ENCODE measurements at places on chromosomes 2 and 18.

- DNase-seq, result peak; percentile 5
Observed at GRCh38 chr2:114068438-114068837, 178.5 kb downstream of the ACTR3 start.

DNA sequence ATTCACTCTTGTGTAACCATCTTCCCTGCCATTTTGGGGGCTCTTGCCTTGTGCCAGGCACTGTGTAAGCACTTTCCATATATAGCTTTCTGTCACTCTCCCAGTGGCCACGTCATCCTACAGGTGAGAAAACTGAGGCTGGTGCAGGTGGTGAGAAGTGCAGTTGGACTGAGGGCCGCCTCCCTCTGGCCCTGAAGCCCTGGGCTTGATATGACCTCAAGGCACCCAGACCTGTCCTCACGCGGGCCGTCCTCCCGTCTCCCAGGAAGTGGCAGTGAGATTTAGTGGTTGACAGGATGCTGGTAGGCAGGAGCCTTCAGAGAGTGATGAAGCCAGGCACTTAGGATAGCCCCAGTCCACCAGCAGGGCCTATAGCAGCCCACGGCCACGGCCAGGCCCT lies 30.5 kb downstream of the MAL start:
- no peak for DNase-seq

DNA sequence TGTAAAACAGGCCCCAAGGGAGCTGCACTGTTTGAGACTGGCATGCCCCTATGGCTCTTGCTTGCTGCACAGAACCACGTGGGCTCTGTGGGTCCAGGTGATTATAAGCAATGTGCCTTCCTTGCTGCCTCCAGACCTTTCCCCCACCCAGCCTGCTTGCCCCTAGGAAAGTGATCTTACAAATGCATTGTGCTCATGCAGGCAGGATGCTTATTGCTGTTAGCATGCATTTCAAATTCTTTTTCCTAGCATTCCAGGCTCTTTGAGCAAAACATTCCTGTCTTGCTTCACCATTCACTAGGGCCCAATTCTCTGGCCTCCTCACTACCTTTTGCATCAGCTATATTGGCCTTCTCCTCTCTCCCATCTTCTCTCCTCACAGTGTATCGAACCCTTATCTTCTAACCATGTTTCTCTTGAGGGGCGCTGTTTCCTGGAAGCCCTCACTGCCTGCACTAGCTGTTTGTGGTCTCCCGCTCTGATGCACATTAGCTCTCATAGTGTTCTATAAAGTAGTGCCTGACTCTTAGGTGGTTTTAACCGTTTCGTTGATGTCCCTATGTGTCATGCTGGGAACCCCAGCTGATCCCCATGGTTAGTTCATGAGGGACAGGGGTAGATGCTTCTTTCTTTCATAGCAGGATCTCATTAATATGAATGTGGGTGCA lies 152.9 kb upstream of the EPAS1 start:
- DNase-seq, result no peak

GRCh38 chr18:29653671-29654215 lies 1388.8 kb downstream of the DSC3 start:
- DNase-seq, result no peak

GRCh38 chr18:5318061-5318700 lies 22.7 kb upstream of the ZBTB14 start:
- DNase-seq, result no peak

- DNase-seq, result peak; percentile 84
Observed at GRCh38 chr2:98507891-98508708, 63.4 kb downstream of the INPP4A start.

- DNase-seq, result no peak
Observed at GRCh38 chr18:62682371-62682770, 33.0 kb upstream of the PHLPP1 start.

DNA sequence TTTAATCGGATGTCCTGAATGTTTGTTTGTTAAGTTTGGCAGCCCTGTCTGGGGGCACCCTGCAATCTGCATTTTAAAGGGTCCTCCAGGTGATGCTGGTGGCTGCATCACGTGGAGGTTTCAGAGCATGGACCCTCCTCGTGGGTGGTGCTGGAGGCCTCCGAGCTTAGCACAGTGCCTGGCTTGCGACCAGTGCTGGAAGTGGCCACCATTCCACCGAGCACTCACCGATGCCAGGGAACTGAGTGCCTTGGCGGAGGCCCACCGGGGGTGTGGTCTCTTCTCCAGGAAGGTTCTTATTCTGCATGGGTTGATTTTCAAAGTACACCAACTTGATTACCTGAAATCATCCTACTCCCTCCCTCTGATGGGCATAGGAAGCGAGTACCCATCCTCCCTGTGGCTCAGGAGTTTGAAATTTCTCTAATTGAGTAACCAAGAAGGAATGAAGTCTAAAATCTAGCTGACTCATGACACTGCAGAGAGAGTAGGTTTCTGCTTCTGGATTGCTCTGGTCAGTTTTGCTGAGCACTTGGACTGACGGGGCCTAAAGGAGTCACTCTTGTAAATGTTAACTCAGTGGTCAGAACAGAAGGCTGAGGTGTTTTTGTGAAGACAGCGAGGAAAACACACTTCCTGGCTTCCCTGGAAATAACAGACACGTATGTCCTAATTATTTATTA lies 58.1 kb upstream of the SLC66A3 start:
- no peak for DNase-seq

DNA sequence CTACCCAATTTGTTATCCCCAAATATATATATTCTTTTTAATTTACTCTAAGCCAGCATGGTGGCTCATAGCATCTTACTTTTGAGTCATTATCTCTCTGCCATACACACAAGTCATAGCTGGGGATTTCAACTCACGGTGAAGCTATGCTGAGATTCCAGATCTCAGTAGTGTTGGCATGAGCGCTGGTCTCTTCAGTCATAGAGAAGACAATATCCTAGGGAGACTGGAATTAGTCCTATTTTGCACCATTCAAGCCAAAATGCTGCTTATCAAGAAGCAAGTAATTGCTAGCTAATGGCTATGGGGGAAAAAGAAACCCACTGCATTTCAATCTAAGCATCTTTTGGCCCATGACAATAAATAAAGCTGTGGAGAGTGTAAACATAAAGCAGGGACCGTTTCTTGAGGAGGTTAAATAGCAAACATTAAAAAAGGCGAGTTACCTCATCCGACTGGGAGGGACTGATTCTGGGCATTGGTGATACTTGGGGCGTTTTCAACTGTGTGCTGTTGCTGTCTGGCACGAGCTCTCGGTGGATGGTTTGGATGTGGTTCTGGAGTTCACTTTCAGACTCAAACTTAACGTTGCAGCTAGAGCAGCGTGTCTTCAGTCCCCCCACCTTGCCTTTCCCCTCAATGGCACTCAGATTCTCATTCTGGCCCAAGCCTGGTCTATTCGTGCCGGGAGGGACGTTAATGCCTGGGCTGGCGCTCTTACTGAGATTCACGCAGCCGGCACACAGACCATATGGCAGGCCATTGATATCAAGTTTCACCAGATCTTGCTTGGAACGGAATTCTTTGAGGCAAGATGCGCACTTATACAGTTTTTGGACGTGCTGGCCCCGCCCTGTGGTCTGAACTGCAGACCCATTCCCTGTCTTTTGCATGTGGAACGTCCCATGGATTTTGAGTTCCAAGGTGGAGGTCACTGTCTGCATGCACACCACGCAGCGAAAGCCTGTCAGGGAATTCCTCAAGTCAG lies 127.8 kb downstream of the ZNF521 start:
- DNase-seq, result no peak

GRCh38 chr2:38353402-38353801 lies 23.7 kb downstream of the ATL2 start:
- no peak for DNase-seq

GRCh38 chr2:120303177-120303576 lies 42.8 kb upstream of the INHBB start:
- no peak for DNase-seq

- peak; percentile 72 for DNase-seq
Observed at GRCh38 chr2:130808482-130809268, 28.0 kb upstream of the ARHGEF4 start.

DNA sequence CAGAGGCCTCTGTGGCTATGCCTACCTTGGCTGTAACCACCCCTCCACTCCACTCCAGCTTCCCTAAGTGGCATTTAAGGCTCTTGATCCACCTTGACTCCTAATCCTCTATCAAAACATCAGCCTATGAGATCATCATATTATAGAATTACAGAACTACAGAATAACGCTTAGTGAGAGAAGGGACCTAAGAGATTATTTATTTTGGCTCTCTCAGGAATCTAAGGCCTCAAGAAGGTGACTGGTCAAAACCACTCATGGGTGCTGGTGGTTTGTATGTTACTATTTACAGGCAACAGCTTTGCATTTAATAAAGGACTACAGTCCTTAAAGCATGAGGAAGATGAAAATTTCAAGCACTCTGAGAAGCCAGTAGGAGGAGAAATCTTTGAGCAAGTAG lies 118.8 kb downstream of the FSHR start:
- DNase-seq, result no peak

DNA sequence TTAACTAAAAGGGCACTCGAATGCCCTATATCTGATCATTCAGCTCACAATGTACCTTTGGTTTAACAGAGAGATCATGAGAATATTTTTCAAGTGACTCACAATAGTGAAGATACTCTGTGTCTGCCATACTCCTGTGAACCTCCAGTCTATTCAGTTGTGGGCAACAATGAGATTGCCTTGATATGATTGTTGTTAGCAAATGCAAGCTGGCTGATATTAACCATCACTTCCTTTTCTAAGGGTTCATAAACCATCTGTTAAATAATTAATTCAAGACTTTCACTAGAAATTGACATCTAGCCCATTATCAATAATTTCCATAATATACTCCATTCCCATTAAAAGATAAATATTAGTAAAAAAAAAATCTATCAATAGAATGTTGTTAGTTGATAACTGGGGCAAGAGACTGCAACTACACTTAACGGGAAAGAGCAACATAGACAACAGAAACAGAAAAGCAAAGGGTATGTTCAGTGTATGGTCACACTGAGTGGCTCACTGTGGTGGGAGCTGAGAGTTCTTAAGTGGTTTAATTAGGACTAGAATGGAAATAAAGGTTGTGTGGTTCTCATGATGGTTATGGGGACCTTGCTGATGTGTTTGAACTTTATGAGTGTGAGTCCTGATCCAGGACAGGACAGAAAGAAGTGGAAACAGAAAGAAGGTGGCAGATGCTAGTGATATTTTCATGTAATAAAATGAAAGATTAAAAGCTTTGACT lies 11.9 kb downstream of the IL18RAP start:
- DNase-seq, result no peak

- DNase-seq, result no peak
Observed at GRCh38 chr2:183164650-183165015, 40.4 kb downstream of the NUP35 start.

All from cardiac muscle cell (in vitro differentiated cells and primary cell).